Germinal center (tissue), 1 donor: ENCODE measurements at places on chromosomes 12 and 14.

- DNase-seq, result peak; percentile 38
Observed at GRCh38 chr12:31749024-31749704, 20.3 kb upstream of the AMN1 start.

GRCh38 chr12:121582583-121583333 lies 1.9 kb upstream of the KDM2B start:
- no peak for DNase-seq

GRCh38 chr12:13425766-13426165 lies 229.2 kb downstream of the EMP1 start:
- DNase-seq, result no peak

DNA sequence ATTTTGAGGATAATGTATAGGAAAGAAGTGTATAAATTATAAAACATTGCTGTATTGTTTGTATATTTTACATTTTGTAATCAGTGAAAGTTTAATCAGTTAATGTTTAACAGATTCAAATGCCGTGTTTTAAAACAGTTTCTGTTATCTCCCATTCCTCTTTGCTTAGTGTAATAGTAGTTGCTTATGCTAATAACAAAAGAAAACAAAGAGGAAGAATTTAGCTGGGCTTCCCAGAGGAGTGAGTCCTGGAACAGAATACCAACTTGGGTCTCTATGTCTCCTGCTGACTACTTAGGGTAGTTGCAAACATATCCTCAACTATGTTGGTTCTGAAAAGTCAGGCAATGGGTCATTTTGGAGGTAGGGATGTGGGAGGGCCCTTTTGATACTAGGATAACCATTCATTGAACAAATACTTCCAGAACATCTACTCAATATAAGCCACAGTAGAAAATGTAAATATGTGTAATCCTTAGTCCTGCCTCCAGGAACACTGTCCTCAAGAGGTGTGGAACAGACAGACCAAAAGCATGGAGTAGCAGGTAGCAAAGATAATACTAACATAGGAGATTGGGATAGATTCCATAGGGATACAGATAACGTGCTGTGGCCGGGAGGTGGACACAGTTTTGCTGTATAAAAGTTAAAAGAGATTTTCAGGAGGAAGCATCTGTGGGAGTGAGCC lies 36.1 kb upstream of the EVL start:
- DNase-seq, result no peak

DNA sequence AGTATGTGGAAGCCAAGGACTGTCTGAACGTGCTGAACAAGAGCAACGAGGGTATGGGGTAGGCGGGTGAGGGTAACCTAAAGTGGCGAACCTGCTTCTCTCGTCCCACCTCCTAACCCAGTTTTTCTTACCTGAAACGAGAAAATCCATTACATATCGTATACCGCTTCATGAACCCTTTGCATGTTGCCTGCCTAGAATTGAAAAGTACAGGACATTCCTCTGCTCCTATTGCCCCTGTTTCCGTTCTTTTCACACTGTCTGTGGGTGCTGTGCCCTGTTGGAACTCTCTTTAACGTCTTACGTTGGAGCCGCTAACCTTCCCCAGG lies 513 bp downstream of the PFDN5 start:
- DNase-seq, result no peak

DNA sequence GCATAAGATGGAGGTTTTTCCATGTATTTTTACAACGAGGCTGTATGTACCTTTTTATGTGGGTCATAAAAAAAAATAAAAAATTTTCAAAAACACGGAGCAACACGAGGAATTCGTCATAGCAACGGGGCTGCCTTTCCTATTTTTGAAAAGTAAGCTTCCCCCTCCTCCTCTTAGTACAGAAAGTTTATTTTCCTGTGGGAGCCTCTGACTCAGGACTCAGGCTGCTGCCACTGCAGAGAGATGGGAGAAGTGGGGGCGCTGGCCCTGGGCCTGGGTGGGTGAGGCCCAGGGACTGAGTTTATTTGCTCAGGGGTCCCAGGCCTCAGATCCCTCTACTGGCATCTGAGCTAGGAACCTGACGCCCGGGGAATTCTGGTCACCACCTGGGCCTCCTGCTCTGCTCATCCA lies 10.2 kb upstream of the CMKLR1 start:
- no peak for DNase-seq

DNA sequence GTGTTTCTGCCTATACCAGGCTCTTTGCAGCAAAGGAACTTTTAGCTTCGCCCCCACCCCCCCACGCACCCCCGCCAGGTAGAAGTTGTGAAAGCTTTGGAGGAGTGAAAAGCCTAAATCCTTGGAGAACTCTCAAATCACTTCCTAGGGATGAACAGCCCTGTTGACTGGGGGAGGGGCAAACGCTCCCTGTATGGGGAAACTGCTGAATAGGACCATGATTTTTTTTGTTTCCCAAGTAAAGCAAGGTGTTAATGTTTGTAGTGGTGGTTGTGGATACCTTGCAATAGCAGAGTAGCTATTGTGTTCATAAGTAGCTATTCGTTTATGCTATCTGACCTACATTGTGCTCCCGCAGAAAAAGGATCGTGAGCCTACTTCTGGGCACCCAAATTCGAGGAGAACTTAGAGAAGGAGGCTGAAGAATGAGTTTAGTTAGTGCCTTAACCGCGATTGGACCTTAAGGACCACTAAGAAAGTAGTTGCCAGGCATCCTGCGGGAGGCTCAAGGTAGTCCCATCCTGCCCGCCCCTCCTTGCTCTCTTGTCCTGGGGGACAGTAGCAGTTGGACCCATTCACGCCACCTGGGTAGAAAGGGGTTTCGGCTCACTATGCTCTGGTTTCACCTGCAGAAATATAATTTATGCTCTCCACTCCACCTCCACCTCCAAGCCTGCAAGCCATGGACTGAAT lies 901 bp upstream of the NFKBIA start:
- no peak for DNase-seq

- DNase-seq, result peak; percentile 76
Observed at GRCh38 chr12:52020539-52021336, 14.0 kb downstream of the TAMALIN start.
